ENCODE measurements at places on chromosomes 5 and 9. TPM values are rescaled to one million over a fixed set of nuclear protein-coding genes. Genes with fewer than 3 reads are reported as not detected.

Gene MARVELD2
- 0.16 TPM for total RNA-seq

Gene KIAA1958
- 0.34 TPM for total RNA-seq

Gene PCDHGA9
- 3.8 TPM for total RNA-seq

Gene PCDHGB1
- 1.5 TPM for total RNA-seq

Gene ATP10B
- not detected for total RNA-seq

Gene BARHL1
- not detected for total RNA-seq

Gene TRPM3
- 0.32 TPM for total RNA-seq

Gene HEMGN
- total RNA-seq: not detected

Gene KLHL3
- total RNA-seq: 0.77 TPM

Gene ADAMTS6
- total RNA-seq: 37.8 TPM

Gene CCL27
- total RNA-seq: not detected

Gene PTPRD
- total RNA-seq: 13.1 TPM

Gene NUTM2G
- total RNA-seq: not detected

Gene NUTM2F
- not detected for total RNA-seq

Gene EIF4E1B
- not detected for total RNA-seq

Gene PCDH12
- total RNA-seq: under 0.01 TPM

Gene GLDC
- 0.09 TPM for total RNA-seq

Gene SPATA31C1
- not detected for total RNA-seq

Gene NR2F1-AS1
- total RNA-seq: 35.8 TPM

Gene SLC23A1
- total RNA-seq: not detected

Gene SLC6A3
- not detected for total RNA-seq

Gene PCDHB16
- total RNA-seq: 2.1 TPM

Gene IL5
- total RNA-seq: not detected

Gene MARCOL
- not detected for total RNA-seq

Gene PCDHGA10
- total RNA-seq: 2.3 TPM

Gene SLC4A9
- not detected for total RNA-seq

Gene SPATA31E1
- total RNA-seq: not detected

Gene TAF11L5
- not detected for total RNA-seq

Gene SPINK7
- not detected for total RNA-seq

Gene AQP3
- 6.6 TPM for total RNA-seq

Gene DRD1
- not detected for total RNA-seq

Gene ZNF484
- 11.8 TPM for total RNA-seq

Gene SLC25A2
- not detected for total RNA-seq

Gene MYMK
- total RNA-seq: not detected

Gene PLAC8L1
- total RNA-seq: not detected

Gene SLC1A3
- 1.7 TPM for total RNA-seq

Gene MARCHF3
- total RNA-seq: 5.0 TPM

Gene RAB3C
- total RNA-seq: not detected

Gene FAM221B
- total RNA-seq: not detected

Gene HNRNPK
- 349 TPM for total RNA-seq

Gene ZNF454
- 2.8 TPM for total RNA-seq

Gene GHR
- 3.5 TPM for total RNA-seq

Gene KIAA1191
- 41.8 TPM for total RNA-seq

Gene TMC1
- under 0.01 TPM for total RNA-seq

Gene OR1Q1
- total RNA-seq: not detected

Gene FAM78A
- 0.52 TPM for total RNA-seq

Gene FREM1
- 0.16 TPM for total RNA-seq

Gene FBN2
- 14.7 TPM for total RNA-seq

Gene HMCN2
- 0.09 TPM for total RNA-seq
